ENCODE measurements at places on chromosomes 11 and 22.

- no peak for DNase-seq
Measured at GRCh38 chr22:42560781-42561180, 7.0 kb downstream of the SERHL2 start.

- DNase-seq = no peak
Measured at GRCh38 chr11:64832467-64833197, 11.8 kb downstream of the CDC42BPG start.

GRCh38 chr11:34181251-34181650, 75.8 kb downstream of the NAT10 start:
- no peak for DNase-seq

DNA sequence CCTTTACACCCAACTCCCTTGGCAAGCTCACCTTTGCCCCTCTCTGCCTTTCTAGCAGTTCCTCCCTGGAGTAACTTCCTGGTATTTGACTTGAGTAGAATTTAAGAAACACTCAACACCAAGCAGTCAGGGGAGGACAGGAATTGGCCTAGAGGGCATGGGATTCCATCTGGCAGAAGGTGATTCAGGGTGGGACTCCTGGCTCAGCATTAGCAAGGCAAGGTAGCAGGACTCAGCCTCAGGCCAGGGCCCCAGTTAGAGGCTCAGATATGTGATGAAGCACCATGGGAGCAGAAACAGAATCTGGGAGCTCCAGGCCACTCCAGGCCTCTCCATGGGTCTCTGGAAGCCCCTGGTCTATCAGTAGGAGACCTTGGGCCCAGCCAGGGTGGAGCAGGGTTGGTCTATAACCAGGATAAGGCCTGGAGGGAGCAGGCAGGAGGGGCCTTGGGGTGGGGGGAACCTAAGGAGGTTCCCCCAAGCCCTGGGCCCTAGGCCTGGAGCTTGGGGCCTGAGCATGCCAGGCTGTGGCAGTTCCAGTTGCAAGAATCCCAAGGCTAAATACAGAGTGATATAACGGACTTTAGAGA, 148.2 kb downstream of the PARVA start:
- no peak for DNase-seq

DNA sequence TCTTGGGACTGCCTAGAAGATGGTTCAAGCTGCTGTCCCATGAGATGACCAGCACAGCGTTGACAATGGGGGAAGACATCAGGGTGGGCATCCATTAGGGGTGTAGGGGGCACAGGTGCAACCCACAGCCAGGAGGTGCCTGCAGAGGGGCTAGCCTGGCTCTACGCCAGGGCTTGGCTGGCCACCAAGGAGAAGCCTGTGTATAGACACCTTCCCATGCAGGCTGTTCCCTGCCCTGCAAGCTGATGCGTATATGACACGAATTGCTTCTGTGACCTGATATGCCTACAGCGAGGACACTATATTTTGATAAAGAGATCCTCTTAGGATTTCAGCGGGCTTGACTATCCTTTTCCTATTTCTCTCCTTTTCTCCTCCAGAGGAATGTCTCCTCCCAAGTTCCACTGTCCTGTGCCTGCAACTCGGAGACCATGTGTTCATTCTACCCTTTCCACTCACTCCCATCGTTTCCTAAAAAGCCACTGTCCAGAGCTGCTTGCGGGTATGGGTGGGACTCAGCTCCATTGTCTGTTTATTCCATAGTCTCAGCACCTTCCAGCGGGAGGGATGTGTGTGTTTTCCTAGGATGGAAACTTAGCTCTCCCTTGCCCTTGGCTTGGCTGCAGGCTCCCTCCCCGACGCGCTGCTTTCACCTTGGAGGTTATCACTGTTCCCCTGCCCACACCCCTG, 56.1 kb downstream of the ST14 start:
- DNase-seq = no peak

- DNase-seq = peak; percentile 86
Measured at GRCh38 chr11:19934828-19935259, 222.2 kb downstream of the NAV2 start.

GRCh38 chr11:45102810-45103621, 43.4 kb upstream of the PRDM11 start:
- peak; percentile 87 for DNase-seq

GRCh38 chr22:36926721-36927435, 13.4 kb downstream of the CSF2RB start:
- no peak for DNase-seq

DNA sequence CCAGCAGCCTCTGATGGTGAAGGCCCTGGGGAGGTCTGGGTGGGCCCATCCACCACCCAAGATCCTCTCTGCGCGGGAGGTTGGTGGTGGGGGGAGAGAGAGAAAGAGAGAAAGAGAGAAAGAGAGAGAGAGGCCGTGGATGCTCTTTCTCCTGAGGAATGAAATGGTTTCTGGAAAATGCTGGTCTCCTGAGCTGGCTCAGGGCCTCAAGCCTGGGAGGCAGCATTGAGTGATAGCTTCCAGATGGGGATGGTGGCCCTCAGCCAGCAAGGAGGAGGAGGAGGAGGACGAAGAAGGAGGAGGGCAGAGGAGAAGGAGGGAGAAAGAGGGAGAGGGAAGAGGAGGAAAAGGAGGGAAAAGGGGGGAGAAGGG, 4.6 kb downstream of the TSPAN32 start:
- DNase-seq = peak; percentile 28

GRCh38 chr11:11780858-11781257, 60.9 kb upstream of the USP47 start:
- DNase-seq = no peak

- DNase-seq = peak; percentile 63
Measured at GRCh38 chr11:95788921-95789505, 569 bp downstream of the FAM76B start.

GRCh38 chr11:77658213-77659013, 20.8 kb upstream of the CLNS1A start:
- no peak for DNase-seq
